ENCODE measurements at places on chromosomes 7 and 10.

- DNase-seq, result no peak
Measured at GRCh38 chr7:19378345-19378714, 233.1 kb upstream of the FERD3L start.

DNA sequence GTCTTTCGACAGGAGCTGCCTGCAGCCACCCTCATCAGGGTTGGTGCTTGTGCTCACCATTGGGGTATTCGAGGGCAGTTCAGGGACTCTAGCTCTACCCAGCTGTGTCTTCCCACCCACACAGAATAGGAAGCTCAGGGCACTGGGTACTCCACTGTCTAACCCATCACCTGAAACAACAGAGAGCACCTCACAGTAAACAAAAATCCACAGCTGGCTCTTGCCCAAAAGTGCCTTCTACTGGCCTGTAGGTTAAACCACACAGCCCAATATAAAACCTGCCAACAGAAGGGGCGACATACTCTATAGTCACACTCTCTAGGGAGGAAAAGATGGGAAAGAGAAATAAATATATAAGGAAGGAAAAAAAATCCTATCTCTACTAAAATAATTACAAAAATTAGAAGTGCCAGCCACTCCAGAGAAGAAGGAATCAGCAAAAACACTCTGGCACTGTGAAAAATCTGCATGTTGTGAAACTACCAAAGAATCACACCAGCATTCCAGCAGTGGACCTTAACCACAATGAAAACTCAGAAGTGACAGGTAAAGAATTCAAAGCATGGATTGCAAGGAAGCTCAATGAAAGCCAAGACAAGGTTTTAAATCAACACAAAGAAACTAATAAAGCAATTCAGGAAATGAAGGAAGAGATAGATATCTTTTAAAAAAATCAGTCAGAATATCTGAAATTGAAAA, 110.0 kb downstream of the HGF start:
- no peak for DNase-seq

GRCh38 chr10:11110539-11110938, 92.9 kb downstream of the CELF2 start:
- no peak for DNase-seq

- no peak for DNase-seq
Measured at GRCh38 chr7:126843336-126843735, 409.4 kb downstream of the GRM8 start.

DNA sequence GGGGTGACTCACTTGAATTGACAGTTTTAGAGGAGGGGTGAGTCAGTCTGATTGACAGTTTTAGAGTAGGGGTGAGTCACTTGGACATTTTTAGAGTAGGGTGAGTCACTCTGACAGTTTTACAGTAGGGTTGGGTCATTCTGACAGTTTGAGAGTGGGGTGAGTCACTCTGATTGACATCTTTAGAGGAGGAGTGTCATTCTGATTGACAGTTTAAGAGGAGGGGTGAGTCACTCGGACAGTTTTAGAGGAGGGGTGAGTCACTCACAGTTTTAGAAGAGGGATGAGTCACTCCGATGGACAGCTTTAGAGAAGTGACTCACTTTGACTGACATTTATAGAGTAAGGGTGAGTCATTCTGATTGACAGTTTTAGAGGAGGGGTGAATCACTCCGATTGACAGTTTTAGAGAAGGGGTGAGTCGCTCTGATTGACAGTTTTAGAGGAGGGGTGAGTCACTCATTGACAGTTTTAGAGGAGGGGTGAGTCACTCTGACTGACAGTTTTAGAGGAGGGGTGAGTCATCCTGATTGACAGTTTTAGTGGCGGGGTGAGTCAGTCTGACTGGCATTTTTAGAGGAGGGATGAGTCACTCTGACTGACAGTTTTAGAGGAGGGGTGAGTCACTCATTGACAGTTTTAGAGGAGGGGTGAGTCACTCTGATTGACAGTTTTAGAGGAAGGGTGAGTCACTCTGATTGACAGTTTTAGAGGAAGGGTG, 595.9 kb downstream of the DNAJB6 start:
- no peak for DNase-seq

DNA sequence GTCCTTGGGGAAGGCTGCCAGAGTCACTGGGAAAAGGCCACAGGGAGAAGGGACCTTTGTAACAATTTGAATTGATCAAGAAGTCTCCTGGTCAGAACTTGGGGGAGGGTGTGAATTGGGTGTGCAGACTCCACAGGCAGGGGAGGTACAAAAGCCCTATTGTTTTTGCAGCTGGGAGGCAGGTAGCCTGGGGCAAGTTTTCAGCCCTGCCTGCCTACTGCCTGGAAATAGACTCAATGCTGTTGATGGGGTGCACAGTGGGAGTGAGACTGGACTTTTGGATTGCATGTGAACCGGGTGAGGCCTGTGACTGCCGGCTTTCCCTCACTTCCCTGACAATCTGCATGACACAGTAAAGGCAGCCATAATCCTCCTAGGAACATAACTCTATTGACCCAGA, 947.0 kb downstream of the REEP3 start:
- DNase-seq, result no peak

- no peak for DNase-seq
Measured at GRCh38 chr7:106100863-106101629, 11.1 kb downstream of the SYPL1 start.

GRCh38 chr7:41130086-41130485, 572.8 kb downstream of the INHBA start:
- no peak for DNase-seq

DNA sequence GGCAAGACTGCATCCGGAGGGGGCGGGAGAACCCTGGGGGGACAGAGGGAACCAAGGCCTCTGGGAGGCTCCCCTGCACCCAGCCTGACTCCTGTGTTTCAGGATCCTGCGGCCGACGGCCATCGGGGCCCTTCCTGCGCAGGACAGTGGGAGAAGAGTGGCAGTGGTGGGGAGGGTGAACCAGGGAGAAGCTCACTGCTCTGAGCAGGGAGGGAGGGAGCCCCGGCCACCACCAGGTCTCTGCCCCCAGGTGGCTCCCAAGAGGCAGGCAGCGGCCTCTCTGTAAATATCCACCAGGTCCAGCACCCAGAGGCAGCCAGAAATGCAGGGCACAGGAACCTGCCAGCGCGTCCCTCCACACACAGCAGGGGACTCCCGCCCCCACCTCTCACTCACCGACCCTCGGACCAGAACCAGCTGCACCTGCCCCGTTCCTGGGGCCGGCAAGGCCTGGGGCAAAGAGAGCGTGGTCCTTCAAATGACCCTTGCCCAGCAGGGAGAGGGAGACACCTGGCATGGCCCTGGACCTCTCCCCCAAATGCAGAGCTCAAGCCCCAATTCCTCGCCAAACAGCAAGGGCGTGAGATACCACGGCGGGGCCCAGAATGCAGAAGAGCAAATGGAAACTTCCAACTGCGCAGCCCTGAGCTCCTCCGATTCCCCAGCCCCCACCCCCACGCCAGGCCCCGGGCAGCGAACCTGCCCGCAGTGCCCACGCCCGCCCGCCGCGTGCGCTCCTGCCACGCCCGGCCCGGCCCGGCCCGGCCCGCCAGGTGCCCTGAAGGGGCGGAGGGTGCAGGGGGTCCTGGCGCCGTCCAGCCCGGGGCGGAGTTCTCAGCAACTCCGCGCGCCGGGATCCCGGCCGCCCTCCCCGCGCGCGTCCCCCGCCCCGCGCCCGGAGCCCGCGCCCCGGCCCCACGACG, 805 bp downstream of the RASGEF1A start:
- no peak for DNase-seq

DNA sequence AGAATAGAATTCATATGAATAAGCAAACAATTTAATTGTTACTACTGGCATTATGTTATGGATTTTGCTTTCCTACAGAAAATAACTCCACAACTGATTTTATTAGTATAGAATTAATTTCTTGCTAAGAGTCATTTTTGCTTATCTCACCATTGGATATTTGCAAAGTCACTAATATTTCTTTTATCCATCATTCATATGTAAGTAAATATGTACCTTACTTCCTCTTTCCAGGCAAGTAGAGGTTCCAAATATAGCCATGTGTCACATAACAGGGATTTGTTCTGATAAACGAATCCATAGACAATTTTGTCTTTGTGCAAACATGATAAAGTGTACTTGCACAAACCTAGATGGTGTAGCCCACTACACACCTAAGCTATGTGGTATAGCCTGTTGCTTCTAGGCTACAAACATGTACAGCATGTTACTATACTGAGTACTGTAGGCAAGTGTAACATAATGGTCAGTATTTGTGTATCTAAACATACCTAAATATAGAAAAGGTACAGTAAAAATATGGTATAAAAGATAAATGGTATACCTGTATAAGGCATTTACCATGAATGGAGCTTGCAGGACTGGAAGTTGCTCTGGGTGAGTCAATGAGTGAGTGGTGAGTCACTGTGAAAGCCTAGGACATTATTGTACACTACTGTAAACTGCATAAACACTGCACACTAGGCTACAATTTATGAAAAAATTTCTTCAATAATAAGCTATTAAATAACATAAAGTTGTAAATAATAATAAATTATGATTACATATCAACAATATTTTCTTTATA, 18.3 kb downstream of the KLLN start:
- DNase-seq, result no peak

- DNase-seq, result no peak
Measured at GRCh38 chr10:127299956-127300689, 103.7 kb upstream of the INSYN2A start.

GRCh38 chr10:48656914-48657305, 27.8 kb upstream of the WDFY4 start:
- no peak for DNase-seq

- DNase-seq, result no peak
Measured at GRCh38 chr7:73841689-73842066, 638 bp downstream of the METTL27 start.

GRCh38 chr10:101797403-101798059, 14.3 kb upstream of the NPM3 start:
- no peak for DNase-seq

GRCh38 chr10:100889546-100889945, 23.2 kb upstream of the SLF2 start:
- no peak for DNase-seq

DNA sequence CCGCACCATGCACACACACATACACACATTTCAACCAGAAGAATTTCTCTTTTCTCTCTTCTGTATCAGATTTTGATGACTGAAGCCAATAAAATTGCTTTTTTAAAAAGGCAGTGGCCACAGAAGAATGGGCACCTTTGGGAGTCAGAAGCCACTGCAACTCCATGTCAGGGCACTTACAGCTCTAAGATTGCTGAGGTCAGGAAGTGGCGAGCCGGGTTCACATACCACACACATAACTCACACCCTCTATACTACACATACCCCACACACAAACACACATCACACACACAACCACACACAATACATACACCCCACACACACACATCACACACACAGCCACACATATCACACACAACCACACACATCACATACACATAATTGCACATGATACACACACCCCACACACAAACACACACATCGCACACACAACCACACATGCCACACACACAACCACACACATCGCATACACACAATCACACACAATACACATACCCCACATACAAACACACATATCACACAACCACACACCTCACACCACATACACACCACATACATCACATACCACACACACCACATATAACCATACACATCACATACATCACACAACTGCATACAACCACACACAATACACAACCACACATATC, 31.2 kb downstream of the GPRIN2 start:
- DNase-seq, result no peak

DNA sequence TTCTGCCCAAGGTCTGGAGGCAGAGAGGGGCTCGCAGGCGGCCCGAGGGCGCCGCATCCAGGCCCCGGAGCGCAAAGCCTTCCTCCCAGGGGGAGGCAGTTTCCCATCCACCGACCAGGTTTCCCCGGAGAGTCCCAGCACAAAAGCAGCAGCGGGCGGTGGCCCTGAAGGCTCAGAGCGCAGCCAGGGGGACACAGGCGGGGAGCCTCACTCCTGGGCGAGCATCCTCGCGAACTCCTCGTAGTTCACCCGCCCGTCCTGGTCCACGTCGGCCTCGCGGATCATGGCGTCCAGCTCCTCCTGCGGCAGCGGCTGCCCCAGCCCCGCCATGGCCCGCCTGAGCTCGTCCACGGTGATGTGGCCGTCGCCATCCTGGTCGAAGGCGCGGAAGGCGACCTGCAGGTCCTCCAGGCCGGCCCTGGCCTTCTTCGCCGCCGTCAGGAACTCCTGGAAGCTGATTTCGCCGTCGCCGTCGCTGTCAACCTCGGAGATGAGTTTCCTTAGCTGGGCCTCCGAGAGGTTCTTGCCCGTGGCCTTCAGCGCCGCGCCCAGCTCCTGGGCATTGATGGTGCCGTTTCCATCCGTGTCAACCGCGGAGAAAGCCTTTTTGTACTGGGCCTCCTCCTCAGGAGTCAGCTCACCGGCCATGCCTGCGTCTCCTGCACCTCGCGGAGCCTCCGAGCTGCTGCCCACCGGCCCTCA, 428 bp downstream of the CALML5 start:
- DNase-seq, result no peak

- no peak for DNase-seq
Measured at GRCh38 chr7:119571666-119572065, 701.3 kb upstream of the KCND2 start.

DNA sequence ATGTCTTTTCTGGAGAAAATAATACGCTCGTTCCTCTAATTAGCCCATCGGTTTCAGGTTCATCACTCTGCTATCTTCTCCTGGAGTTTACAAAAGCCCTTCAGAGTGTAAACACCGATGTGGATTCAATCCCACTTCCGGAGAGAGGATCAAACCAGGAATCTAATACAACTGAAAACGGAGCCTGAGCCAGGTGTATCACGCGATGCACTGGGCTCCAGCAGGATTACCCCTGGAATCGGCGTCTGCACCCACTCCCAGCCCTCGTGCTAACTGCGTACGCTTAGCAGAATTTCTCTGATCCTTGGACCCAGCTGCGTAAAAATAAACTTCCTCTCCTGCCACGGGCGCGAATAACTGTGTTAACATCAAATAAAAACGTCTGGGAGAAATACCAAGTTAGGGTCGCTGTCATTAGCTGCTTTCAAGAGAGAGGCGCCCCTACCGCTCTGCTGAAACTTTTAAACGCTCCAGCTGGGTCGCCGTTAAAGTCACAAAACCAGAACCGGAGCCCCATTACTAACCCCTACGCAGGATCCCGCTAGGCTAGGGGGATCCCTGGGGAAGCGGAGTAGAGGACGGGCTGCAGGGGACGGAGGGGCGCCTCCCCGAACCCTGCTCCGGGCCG, 502 bp downstream of the ZNF3 start:
- DNase-seq, result no peak

DNA sequence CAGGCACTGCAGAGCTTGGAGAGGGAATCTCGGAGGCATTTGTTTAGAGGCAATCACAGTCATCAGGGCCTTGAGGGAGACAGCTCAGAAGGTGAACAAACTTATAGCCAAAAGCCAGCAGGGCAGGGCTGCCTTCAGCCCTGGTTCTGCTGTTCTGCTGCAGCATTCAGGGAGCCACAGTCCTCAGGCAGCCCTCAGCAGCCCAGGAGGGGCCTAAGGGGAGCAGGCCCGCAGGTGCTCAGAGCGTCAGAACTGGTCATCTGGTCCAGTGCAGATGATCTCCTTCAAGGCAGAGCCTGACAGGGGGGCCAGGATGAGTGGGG, 84.7 kb downstream of the ARHGAP22 start:
- DNase-seq, result no peak

DNA sequence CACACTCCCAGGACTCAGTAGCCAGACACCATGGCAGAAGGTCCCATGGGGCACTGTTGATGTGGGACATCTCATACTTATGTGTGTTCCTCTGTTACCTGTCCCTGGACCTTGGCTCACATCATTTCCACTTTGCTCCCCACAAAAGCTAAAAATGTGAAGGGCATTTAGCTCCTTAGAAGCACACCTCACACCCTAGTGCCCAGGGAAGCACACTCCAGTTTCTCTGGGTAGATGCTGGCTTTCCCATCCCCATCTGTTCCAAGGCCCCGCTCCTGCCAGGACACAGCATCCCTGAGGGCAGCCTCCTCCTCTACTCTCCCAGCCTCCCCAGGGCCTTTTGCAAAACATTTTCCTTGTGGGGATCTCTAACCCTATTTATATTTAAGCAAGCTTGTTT, 572.4 kb upstream of the MGMT start:
- DNase-seq, result no peak

Measured in NCI-H1105 (cell line).